ENCODE measurements at places on chromosomes 4 and X. TPM values are rescaled to one million over a fixed set of nuclear protein-coding genes. Genes with fewer than 3 reads are reported as not detected.

The FAT4 gene
- polyA plus RNA-seq: 0.27 TPM

The DACH2 gene
- 0.27 TPM for polyA plus RNA-seq

The FREM3 gene
- polyA plus RNA-seq: not detected

The GABRB1 gene
- polyA plus RNA-seq: not detected

The ALB gene
- polyA plus RNA-seq: 380 TPM

The SLC16A2 gene
- 2.2 TPM for polyA plus RNA-seq

The DDX53 gene
- not detected for polyA plus RNA-seq

The OCRL gene
- 16.2 TPM for polyA plus RNA-seq

The PITX2 gene
- polyA plus RNA-seq: not detected

The CTAG2 gene
- 1.2 TPM for polyA plus RNA-seq

The TCEAL6 gene
- 0.49 TPM for polyA plus RNA-seq

The PDE5A gene
- 19.3 TPM for polyA plus RNA-seq

The SSX2 gene
- polyA plus RNA-seq: not detected

The ADH1A gene
- polyA plus RNA-seq: 2.1 TPM

The MAGEC3 gene
- not detected for polyA plus RNA-seq

The CPE gene
- polyA plus RNA-seq: 547 TPM

The WNK3 gene
- 0.63 TPM for polyA plus RNA-seq
